Dorsolateral prefrontal cortex (tissue), 122 donors: ENCODE measurements at places on chromosomes 11 and 22.

- DNase-seq, result peak; percentile 13
These were observed 23.6 kb downstream of the ALX4 start for GRCh38 chr11:44286268-44286880.

- DNase-seq, result no peak
These were observed 20.1 kb downstream of the TMPRSS6 start for GRCh38 chr22:37089434-37089833.

GRCh38 chr22:38262051-38262795 is 10.6 kb downstream of the TMEM184B start:
- peak; percentile 79 for DNase-seq

DNA sequence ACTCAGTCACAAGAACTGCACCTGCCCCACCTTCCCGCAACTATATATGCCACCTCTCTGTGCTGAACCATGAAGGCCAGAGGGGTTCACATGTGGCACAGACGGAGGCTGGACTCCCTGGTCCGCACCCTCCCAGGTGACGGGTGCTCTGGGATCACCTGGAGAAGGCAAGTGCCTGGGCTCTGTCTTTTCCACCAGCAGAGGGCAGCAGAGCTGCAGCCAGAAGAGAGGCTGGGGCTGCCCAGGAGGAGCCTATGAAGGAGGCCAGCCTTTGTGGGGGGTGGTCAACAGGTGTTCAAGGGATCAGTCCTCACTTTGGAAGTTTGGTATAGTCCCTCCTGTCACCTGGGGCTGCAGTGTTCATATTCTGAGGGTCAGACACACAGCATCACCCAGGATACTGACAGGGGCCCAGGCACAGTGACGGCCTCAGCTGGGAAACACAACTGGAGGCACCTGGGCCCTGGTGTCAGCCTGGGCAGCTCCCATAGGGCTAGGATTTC is 39.2 kb upstream of the IGLL5 start:
- DNase-seq, result peak; percentile 15

DNA sequence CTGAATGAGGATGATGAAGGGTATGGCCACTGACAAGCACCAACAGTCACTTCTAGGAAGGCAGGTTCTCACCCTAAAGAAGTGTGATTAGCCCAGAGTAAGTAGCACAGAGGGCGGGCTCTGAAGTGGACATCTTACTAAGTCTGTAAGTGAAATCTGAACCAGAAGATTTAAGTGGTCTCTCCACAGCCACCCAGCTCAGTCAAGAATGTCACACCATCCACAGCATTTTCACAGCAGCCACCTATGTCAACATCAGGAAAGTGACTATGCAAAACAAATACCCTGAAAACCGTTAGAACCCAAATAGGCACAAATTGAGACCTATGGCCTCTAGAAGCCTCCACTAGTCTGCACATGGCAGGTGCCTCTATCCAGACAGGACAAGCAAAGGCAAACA is 23.0 kb upstream of the STK33 start:
- DNase-seq, result no peak

DNA sequence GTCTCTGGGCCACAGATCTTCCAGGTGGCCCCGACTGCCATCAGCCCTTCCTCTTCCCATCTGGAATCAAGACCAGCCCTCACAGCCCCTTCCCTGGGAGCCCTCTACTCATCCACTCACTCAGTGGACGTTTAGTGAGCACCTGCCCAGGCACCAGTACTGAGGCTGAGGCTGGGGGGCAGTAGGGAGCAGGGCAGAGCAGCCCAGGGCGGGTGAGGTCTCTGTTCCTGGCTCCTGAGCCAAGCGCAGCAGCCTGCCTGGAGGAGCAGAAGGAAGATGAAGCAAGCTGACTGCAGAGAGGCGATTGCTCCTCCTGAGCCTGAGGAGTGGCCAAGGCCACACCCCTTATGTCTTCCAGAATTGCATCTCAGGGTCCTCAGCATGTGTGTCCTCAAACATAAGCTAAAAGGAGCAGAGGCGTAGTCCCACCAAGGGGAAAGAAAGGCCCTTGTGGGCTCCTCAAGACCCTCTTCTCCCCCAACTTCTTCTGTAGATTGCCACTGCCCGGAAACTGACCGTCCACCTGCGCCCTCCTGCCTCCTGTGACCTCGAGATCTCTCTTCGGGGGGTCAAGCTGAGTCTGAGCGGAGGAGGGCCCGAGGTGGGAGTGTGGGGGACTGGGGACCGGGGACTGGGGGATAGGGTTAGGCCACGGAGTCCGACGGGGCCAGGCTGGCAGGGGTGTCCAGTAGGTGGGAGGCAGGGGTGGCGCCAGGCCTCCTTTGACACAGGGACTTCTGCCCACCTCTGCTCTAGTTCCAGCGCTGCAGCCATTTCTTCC is 5.8 kb downstream of the MAPK8IP2 start:
- DNase-seq, result no peak

- DNase-seq, result no peak
These were observed 578 bp upstream of the NUP160 start for GRCh38 chr11:47848700-47849155.

GRCh38 chr11:5286901-5287300 is 14.8 kb downstream of the OR51B4 start:
- DNase-seq, result no peak

DNA sequence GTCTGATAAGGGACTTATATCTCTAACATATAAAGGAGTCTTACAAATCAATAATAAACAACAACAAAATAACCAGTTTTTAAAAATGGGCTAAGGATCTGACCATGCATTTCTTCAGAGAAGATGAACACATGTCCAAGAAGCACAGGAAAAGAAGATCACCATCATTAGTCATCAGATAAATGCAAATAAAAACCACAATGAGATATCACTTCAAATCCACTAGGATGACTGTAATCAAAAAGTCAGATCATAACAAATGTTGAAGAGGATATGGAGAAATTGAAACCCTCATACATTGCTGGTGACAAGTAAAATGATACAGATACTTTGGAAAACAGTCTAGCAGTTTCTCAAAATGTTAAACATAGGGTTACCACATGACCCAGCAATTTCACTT is 61.2 kb upstream of the MYOD1 start:
- no peak for DNase-seq

DNA sequence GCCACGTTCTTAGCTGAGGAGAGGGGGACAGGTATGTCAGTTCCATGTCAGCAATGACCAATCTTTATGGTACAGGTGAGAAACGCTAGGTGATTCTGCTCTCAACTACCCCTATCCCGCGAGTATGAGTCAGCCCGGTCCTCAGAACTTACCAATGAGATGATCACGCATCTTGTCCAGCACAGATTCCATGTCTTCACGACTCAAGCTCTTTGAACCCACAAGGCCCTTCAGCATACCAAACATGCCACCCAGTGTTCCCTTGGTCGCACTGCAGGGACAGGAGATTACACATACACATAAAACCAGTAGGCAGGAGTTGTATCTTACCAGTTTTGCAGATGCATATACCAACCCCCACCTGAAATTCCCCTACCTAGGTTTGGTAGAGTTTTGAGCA is 2.9 kb downstream of the SRPRA start:
- no peak for DNase-seq
